ENCODE measurements at places on chromosomes 16 and 17.

DNA sequence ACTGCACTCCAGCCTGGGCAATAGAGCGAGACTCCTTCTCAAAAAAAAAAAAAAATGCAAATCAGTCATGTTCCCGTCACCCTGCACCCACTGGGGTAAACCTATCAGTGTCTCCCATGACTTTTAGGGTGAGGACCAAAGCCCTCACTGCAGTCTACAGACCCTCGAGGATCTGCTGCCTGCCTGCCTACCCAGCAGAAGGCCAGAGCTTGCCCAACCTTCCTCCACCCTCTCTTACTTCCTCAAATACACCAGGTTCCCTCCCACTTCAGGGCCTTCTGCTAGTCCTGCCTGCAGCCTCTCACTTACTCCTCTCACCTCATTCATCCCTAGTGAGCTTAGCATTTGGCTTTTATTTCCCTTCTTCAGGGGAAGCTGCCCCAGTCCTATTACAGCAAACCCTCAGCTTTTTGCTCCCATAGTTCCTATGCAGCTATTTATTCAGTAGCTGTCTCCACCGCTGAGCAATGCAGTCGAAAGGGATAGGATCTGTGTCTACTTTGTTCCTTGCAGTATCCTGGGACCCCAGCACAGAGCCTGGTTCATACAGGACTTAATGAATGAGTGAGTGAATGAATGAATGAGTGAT lies 17.8 kb upstream of the TOB1 start:
- no peak for DNase-seq

DNA sequence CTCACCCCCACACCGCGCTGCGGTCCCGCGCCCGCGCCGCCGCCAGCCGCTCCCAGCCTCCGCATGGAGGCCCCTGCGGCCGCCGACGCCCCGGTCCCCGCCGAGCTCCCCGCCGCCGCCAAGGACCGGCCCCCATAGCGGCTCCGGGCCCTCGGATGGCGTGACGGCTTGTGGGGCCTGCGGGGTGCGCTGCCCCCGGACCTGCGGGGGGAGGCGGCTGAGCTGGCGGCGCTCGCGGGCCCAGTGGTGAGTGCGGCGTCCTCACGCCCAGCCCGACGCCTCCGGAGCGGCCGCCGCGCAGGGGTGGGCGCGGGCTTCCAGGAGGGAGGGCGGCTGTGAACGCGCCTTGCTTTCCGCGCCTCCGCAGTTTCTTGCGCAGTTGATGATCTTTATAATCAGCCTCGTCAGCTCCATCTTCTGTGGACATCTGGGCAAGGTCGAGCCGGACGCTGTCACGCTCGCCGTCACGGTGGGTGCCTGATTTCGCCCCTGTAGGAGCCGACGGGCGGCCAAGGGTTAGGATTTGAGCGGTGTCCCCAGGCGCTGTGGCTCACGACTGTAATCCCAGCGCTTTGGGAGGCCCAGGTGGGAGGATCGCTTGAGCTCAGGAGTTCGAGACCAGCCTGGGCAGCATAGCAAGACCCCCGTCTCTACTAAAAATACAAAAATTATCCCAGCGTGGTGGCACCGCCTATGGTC lies 46.4 kb downstream of the SLC47A1 start:
- peak; percentile 2 for DNase-seq

DNA sequence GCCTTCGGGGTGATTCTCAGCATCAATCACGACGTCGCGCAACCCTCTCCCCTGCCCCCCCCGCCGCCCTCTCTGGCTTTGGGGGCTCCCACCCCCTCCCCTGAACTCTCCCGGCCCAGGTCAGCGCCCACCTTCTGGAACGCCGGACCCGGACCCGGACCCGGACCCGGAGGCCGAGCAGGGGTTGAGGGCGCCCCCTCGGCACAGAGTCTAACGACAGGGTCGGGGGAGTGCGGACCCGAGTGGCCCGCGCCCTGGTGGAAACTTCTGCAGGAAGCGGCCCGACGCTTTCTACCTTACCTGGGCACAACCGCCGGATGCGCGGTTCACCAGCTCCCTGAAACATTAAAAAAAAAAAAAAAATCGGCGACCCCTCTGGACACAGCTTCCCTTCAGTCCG lies 16.2 kb downstream of the SALL1 start:
- DNase-seq = no peak

- DNase-seq = no peak
Measured at GRCh38 chr16:69818891-69819545, 56.9 kb downstream of the WWP2 start.

- no peak for DNase-seq
Measured at GRCh38 chr16:13781169-13781564, 138.8 kb upstream of the ERCC4 start.

- DNase-seq = no peak
Measured at GRCh38 chr16:81694494-81695280, 84.4 kb upstream of the PLCG2 start.

Measured in stimulated activated CD4-positive, alpha-beta T cell treated with anti-CD3 and anti-CD28 coated beads, Interleukin-4, amount 100 ng/mL, for 1 hour (primary cell).